CD4-positive, alpha-beta T cell (primary cell): ENCODE measurements at places on chromosomes 3 and 15.
A peak's percentile ranks its signal among the peaks of the same experiment; 100 is the strongest.

- H3K4me3 ChIP-seq: no peak overlapping the region
- H3K4me1 ChIP-seq: no peaks in the 10 kb centered on the region
- DNase-seq: no peak
- no peak overlapping the region for H3K27ac ChIP-seq
- H3K27me3 ChIP-seq: no peaks in the 10 kb centered on the region
These were observed 214.9 kb downstream of the CBLB start for GRCh38 chr3:105653868-105654267.

DNA sequence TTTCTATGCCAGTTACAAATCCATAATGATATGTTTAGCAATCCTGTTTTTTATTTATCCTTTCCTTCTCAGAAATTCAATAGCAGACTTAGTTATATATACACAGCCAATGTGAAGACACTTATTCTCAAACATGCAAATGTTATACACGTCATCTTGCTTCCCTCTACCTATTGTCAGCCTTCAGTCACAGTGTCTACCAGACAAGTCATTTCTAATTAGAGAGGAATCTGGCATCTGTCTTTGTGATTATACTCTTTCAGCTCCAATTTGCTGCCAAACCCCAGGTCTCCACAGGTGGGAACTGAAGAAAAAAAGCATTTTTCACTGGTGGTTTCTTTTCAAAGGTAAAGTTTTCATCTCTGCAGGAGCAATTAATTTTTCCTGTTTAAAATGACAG, 793.1 kb downstream of the AGBL1 start:
- no peak overlapping the region for H3K27ac ChIP-seq
- no peaks in the 10 kb centered on the region for H3K4me1 ChIP-seq
- no peaks in the 10 kb centered on the region for H3K27me3 ChIP-seq
- no peaks in the 10 kb centered on the region for H3K36me3 ChIP-seq
- DNase-seq: no peak

DNA sequence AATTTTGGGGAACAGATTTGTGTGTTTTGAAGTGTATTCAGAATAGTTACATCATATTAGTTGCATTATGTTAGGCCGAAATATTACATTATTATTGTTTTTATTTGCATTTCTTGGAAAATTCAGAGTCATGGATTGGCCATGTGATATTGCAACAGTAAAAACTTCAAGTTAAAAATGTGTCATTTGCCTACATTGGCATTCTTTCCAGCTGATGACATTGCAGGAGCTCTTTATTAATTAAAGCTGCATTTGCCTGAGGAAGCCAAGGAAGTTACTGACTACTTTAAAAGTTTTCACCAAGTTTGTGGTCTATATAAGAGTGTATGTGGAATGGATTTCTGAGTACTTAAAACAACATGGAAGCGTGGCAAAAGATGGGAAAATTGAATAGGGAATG, 726.4 kb upstream of the SGO1 start:
- H3K27me3 ChIP-seq: no peaks in the 10 kb centered on the region
- H3K4me3 ChIP-seq: no peak overlapping the region
- no peaks in the 10 kb centered on the region for H3K4me1 ChIP-seq
- H3K36me3 ChIP-seq: no peaks in the 10 kb centered on the region
- no peak for DNase-seq

GRCh38 chr3:159458982-159459381, 529.7 kb upstream of the IL12A start:
- no peaks in the 10 kb centered on the region for H3K36me3 ChIP-seq
- H3K4me1 ChIP-seq: no peaks in the 10 kb centered on the region
- H3K27ac ChIP-seq: no peak overlapping the region
- no peak for DNase-seq
- H3K4me3 ChIP-seq: no peak overlapping the region

DNA sequence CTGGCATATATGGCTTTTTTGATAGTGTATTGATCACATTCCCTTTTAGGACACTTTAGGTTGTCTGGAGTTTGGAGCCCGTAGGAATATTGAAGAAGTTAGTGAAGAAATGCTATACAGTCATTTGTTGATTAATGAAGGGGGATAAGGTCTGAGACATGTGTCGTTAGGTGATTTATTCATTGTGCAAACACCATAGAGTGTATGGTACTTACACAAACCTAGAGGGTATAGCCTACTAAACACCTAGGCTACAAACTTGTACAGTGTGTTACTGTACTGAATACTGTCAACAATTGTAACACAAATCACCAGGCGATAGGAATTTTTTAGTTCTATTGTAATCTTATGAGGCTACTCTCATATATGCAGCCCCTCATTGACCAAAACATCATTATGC, 3.3 kb downstream of the TPM1 start:
- peaks cover 64% of the 10 kb centered on the region for H3K27me3 ChIP-seq
- no peaks in the 10 kb centered on the region for H3K36me3 ChIP-seq
- no peak for DNase-seq
- no peak overlapping the region for H3K27ac ChIP-seq

DNA sequence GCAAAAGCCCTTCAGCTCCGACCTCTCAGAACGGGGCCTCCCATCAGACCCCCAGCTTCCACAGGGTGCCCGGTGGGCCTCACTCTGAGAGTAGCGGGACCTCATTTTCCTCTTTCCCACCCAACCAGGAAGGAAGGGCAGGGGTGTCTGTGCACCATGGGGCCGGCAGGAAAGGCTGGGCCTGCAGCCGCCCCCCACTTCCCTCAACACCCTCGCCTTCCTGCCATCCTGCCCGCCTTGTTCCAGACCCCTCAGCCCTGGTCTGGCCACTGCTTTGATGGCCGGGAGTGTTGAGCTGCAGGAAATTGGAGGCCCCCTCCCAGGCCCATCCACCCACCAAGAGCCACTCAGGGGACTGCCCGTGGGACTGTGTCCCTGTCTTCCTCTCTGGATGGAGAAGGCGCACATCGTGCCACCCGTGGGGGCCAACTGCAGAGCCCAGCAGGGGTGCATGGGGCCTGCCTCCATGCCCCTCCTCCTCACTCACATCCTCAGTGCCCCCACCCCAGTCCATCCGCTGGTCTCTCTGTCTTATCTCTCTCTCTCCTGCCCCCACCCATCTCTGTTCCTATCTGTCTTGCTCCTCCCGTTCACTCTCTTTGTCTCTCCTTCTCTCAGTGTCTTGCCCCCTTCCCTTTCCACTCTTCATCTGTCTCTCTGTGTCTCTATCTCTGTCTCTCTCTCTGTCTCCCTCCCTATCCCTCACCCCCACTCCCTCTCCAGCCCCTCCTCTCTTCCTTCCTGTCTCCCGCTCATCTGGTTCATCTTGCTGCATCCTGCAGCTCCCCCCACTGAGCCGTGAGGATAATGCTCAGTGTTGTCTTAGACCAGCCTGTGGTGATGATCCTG, 1.8 kb upstream of the PLXND1 start:
- H3K27me3 ChIP-seq: no peaks in the 10 kb centered on the region
- H3K4me1 ChIP-seq: peaks cover 49% of the 10 kb centered on the region
- no peaks in the 10 kb centered on the region for H3K36me3 ChIP-seq
- no peak for DNase-seq
- no peak overlapping the region for H3K27ac ChIP-seq

GRCh38 chr3:46901061-46901460, 23.5 kb downstream of the PTH1R start:
- DNase-seq: no peak
- peaks cover 11% of the 10 kb centered on the region for H3K4me1 ChIP-seq
- H3K27me3 ChIP-seq: peaks cover 8% of the 10 kb centered on the region
- no peak overlapping the region for H3K4me3 ChIP-seq

GRCh38 chr15:31374489-31374888, 47.9 kb downstream of the KLF13 start:
- H3K27ac ChIP-seq: no peak overlapping the region
- no peaks in the 10 kb centered on the region for H3K27me3 ChIP-seq
- H3K4me3 ChIP-seq: no peak overlapping the region
- H3K4me1 ChIP-seq: peaks cover 86% of the 10 kb centered on the region
- DNase-seq: no peak

- H3K4me3 ChIP-seq: no peak overlapping the region
- peak overlapping the region; percentile 73 for H3K27ac ChIP-seq
- H3K4me1 ChIP-seq: peaks cover 83% of the 10 kb centered on the region
- H3K36me3 ChIP-seq: no peaks in the 10 kb centered on the region
- no peak for DNase-seq
These were observed 47.2 kb downstream of the THBS1 start for GRCh38 chr15:39628144-39628508.

GRCh38 chr15:87744815-87745214, 511.7 kb downstream of the NTRK3 start:
- no peaks in the 10 kb centered on the region for H3K4me1 ChIP-seq
- no peaks in the 10 kb centered on the region for H3K27me3 ChIP-seq
- no peak for DNase-seq
- no peaks in the 10 kb centered on the region for H3K36me3 ChIP-seq

DNA sequence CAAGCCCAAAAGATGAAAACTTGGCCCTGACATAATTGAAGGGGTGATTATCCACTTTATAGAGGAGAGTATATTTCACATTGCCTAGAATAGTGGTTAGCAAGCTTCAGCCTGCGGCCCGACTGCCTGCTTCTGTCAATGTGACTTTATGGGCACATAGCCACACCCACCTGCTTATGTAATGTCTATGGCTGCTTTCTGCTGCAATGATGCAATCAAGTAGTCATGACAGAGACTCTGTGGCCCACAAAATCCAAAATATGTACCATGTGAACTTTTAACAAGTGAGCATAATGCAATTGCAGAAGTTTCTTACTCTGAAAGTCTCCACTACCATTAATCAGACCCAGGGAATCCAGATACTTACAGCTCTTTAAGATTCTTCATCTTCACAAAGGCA, 103.1 kb downstream of the LRIG1 start:
- no peaks in the 10 kb centered on the region for H3K27me3 ChIP-seq
- peaks cover 56% of the 10 kb centered on the region for H3K36me3 ChIP-seq
- no peak overlapping the region for H3K4me3 ChIP-seq
- peaks cover 24% of the 10 kb centered on the region for H3K4me1 ChIP-seq

DNA sequence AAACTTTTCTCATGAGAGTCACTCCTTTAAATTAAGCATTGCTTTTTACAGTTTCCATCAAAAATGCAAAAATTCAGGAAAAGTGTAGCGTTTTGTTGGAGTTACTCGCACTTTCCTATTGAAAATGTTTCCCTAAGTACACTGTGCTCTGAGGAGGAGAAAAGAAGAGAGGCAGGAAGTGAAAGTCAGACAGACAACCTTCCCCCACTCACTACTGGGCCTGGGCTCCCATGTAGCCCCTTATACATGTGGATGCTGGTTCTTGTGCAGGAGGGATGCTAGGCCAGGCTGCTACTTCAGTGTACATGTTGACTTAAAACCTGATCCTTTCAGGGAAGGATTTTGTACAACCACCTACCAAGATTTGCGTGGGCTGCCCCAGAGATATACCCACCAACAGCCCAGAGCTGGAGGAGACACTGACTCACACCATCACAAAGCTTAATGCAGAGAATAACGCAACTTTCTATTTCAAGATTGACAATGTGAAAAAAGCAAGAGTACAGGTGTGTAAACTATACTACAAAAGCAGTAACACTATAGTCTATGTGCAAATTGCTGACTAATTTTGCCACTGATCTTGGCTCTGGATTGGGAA, 15.1 kb downstream of the KNG1 start:
- H3K4me1 ChIP-seq: no peaks in the 10 kb centered on the region
- no peak for DNase-seq
- no peaks in the 10 kb centered on the region for H3K36me3 ChIP-seq
- no peak overlapping the region for H3K4me3 ChIP-seq
